ENCODE measurements at places on chromosomes 6 and 20.

GRCh38 chr20:21238818-21239536 is 64.2 kb upstream of the XRN2 start:
- DNase-seq = no peak

DNA sequence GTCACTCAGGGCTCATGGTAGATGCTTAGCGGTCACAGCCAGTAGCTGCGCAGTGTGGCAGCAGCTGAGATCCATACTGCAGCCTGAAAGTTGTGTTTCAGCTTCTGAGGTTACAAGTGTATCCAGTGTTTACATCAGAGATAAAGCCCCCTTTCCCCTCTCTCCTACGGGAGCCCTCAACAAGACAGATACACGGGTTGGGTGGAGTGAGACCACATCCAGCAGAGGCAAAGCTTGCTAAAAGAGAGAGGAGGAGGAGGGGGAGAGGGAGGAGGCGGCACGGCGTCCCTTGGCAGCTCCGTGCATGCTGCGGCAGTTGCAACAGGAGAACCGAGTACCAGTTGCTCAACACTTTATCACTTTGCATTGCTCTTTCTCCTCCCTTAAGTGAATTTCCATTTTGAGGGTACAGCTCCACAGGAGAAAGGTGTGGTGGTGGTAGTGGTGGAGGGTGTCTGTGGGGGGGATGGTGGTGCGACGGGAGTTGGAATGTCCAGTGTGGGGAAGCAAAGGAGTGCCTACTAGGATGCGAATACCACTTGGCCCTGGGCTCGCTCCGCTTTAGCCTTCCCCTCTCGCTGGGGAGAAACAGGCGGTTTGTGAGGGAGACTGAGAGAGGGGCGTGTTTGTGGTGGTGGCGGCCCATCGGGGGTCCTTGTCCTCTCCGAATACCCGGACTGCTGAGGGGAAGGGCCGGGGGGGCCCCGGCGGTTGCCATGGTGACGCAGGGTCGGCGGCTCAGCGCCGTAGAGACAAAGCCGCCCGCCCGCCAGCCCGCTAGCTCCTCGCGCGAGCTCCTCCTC is 405 bp upstream of the RNF182 start:
- peak; percentile 29 for DNase-seq

- no peak for DNase-seq
Observed at GRCh38 chr6:136429264-136430065, 120.8 kb downstream of the MAP7 start.

GRCh38 chr6:141403103-141403502 is 729.6 kb upstream of the GJE1 start:
- no peak for DNase-seq

DNA sequence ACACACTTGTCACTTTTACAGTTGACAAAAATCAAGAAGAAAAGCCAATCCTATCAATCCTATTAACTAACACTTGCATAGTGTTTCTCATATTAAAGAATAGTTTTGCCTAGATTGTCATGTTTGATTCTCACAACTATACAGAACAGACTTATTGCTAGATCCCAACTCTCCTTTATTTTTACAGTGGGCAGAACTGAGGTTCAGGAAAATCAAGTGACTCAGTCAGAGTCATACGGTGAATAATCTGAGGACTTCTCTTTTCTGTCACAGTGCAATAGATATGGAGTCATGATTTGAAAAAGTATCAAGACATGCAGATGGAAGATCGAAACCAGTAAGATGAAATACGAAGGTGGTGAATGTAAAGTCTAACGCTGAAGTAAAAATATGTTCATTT is 195.1 kb upstream of the CITED2 start:
- no peak for DNase-seq

DNA sequence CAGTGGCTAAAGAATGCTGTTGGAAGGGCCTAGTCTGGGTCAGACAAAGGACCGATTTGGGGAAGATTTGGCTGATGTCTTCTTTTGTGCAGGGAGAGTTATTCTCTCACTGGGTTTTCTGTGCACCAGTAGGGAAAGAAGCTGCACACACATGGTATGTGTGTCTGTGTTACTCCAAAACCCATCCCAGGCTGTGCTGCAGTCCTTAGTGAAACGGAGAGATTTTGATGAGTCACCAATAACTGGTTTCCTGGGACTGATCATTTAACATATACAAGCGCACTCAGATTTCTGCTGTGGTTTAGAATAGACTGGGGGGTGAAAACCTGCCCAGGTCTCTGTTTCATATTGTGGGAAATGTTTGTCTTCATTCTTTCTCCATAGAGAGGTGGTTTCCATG is 1049.8 kb downstream of the KIF16B start:
- DNase-seq = no peak

DNA sequence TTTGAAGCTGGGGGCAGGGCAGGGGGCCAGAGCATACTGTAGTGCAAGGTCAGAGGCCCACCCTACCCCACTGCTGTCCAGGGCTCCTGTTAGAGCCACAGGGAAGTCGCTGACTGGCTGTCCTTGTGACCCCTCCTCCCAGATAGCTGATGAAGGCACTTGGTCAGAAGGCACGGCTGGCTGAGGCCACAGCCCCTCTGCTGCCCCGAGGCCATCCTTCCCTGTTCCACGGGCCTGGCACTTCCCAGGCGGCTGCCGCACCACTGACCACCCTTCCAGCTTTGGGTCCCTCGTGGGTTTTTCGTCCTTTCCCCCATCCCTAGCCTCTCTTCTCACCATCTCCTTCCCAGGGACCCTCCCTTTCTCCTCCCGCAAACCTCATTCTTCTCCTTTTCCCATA is 9.2 kb upstream of the EMILIN3 start:
- DNase-seq = no peak

- no peak for DNase-seq
Observed at GRCh38 chr6:111845441-111845871, 27.8 kb downstream of the FYN start.

GRCh38 chr20:34925981-34926380 is 29.6 kb downstream of the GSS start:
- DNase-seq = no peak

DNA sequence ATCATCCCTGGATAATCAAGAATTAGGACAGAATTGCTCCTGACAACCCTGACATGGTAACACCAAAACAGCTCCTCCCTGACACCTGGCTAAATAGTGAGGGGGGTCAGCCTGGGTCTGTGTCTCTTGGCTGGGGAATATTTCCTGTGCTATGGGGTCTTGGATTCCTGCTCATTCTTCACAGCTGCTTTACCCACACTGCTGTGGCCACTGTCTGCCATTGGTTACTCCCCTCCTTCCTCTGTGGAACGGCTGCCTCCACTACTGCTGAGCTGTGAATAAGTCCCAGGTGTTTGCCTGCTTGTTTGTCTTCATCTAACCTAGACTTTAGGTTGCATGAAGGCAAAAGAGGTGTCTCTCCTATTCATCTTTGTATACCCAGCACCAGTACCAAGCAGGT is 33.9 kb upstream of the TXLNB start:
- DNase-seq = no peak

- peak; percentile 15 for DNase-seq
Observed at GRCh38 chr20:63881451-63882226, 13.3 kb upstream of the DNAJC5 start.

GRCh38 chr6:3294396-3294795 is 35.6 kb downstream of the PSMG4 start:
- no peak for DNase-seq

- no peak for DNase-seq
Observed at GRCh38 chr6:20674664-20675063, 140.4 kb downstream of the CDKAL1 start.

DNA sequence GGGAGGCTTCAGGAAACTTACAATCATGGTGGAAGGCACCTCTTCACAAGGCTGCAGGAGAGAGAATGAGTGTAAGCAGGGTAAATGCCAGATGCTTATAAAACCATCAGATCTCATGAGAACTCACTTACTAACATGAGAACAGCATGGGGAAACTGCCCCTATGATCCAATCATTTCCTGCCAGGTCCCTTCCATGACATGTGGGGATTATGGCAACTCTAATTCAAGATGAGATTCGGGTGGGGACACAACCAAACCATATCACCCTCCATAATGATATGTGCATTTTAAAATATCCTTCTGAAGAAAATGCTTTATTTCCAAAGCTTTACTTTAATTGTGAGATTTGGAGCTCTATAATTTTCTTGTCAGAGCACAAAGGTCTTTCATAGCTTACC is 154.1 kb upstream of the CENPW start:
- DNase-seq = no peak

DNA sequence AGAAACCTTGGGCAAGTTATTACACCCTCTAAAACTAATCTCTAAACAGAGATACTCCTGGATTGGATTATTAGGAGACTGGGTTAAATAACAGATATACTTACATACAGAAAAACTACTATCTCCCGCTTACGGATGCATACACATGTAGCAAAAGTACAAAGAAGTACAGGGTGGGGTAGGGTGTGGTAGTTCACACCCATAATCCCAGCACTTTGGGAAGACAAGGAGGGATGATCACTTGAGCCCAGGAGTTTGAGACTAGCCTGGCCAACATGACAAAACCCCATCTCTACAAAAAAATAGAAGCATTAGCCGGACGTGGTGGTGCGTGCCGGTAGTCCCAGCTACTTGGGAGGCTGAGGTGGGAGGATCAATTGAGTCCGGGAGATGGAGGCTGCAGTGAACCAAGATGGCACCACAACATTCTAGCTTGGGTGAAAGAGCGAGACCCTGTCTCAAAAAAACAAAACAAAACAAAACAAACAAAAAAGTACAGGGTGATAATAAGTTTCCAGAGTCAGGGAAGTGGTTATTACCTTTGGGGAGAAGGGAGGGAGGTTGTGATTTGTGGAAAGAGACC is 8.1 kb downstream of the PIM1 start:
- no peak for DNase-seq

GRCh38 chr20:6489361-6490171 is 277.9 kb upstream of the BMP2 start:
- DNase-seq = peak; percentile 57

DNA sequence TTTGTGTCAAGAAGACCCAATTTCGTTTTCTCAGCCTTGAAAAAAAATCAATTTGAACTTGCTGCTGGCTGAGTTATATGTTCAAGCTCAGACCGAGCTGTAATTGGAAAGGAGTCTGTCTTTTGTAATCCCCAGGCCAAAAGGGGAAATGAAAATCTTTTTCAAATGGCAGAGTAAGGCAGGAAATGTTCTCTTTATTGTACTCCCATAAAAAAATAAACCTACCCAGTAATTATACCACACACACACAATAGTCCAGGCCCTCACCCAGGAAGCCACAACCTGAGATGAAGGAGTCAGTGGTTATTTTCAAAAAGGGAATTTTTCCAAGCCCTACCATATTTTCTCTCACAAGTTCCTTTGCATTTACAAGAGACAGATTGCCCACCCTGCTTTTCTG is 45.3 kb downstream of the CLIC5 start:
- no peak for DNase-seq

DNA sequence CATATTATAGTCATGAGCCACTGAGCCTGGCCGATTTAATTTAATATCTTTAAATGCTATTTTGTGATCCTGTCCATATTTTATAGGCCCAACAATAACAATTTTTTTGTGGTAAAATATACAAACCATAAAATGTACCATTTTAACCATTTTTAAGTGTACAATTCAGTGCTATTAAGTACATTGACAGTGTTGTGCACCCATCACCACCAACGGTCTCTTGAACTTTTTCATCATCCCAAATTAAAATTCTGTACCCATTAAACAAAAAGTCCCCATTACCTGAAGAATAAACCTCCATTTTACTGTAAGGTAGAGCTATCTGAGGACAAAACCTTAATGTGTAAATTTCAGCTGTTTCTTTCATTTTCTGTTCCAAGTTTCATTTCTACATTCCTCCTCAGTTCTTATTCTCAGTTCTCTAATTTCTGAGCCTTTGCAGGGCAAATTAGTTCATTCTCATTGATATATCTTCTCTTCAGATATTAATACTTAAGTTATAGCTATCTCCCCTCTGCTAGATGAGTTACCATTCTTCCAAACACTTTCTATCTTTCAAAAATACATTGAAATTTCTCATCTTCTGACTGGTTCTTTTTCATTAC is 10.3 kb downstream of the MTO1 start:
- DNase-seq = no peak

DNA sequence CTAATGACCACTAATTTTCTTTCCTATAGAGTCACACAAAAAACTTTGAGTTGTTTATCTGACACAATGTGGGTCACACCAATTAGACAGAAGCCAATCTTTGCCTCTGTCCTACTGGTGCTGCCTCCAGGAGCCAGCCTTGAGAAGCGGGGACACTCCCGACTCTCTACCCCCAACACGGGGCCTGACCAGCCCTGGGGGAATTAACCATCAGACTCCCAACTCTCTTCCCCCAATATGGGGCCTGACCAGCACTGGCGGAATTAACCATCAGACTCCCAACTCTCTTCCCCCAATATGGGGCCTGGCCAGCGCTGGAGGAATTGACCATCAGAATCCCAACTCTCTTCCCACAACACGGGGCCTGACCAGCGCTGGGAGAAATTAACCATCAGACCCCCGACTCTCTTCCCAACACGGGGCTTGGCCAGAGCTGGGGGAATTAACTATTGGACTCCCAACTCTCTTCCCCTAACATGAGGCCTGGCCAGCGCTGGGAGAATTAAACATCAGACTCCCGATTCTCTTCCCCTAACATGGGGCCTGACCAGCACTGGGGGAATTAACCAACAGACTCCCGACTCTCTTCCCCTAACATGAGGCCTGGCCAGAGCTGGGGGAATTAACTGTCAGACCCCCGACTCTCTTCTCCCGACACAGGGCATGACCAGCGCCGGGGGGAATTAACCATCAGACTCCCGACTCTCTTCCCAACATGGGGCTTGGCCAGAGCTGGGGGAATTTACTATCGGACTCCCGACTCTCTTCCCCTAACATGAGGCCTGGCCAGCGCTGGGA is 12.5 kb downstream of the CST7 start:
- DNase-seq = no peak

DNA sequence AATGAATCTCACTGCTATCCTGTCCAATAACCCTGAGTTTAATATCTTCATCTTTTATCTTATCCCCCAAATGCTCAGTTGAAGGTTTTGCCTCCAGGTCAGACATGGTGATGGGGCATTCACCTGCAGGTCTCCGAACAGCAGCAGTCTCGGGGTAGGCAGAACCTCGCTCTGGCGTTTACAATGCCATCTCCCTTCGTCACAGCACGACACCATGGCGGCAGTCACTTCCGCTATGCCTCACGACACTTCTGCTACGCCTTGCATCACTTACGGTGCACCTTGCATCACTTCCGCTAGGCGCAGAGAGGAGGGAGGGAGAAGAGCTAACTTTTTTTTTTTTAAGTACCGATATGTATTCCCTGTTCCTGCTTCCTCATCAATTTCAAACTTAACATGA is 194.9 kb downstream of the BCAS1 start:
- DNase-seq = no peak

GRCh38 chr6:16591396-16592222 is 169.7 kb downstream of the ATXN1 start:
- no peak for DNase-seq

DNA sequence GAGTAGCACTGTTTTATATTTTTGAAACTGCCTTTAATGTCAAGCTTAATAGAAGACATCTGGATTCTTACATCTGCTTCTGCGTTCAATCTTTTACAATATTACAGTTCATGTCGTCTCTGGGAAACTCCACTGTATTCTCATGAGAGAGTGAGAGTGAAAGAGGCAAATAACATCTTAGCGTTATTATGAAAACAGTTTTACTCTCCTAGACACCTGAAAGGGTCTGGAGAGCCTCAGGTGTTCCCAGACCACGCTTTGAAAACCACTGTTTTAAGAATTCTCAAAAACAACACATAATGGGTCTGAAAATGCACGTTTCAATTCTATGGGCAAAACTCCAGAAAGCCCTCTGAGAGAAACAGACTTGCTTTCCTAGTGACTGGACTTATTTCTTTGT is 63.3 kb downstream of the ARHGAP18 start:
- DNase-seq = no peak
